ENCODE measurements at places on chromosomes 6 and 20.

GRCh38 chr6:111200350-111201243 lies 113.3 kb downstream of the SLC16A10 start:
- no peak for DNase-seq

DNA sequence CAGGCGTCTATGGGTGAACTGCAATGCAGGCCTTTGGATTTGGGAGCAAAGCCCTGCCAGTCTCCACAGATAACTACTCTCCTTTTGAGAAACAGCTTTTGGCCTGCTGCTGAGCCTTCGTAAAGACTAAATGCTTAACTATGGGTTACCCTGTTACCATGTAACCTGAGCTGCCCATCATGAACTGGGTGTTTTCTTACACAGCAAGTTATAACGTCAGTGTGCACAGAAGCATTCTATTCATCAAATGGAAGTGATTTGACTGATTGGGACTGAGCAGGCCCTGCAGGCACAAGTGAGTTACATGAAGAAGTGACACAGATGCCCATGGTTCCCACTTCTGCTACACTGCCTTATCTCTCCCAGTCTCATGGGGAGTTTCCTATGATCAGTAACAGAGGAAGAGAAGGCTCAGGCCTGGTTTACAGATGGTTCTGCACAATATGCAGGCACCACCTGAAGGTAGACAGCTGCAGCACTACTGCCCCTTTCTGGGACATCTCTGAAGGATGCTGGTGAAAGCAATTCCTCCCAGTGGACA lies 319.1 kb downstream of the CD83 start:
- peak; percentile 83 for DNase-seq

GRCh38 chr20:1900321-1900801 lies 5.2 kb downstream of the SIRPA start:
- peak; percentile 84 for DNase-seq

- DNase-seq, result no peak
Observed at GRCh38 chr6:13787137-13787536, 27.2 kb downstream of the MCUR1 start.

DNA sequence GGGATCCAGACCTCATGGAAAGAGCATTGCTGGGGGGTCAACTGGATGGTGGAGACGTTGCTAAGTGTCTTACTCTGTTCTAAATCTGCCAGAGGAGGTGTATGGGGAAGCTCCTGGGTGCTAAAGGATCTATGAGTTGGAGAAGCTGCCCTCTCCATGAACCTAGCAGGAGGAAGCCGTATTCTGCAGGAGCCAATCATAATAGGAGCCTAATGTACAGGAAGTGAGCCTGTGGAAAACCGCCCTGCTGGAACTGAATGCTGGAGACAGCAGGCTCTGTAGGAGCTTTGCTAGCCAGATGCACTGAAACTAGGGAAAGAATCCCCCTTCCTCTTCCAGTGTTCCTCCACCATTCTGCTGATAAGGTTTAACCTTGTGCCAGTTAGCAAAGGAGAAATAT lies 10.9 kb downstream of the CASP8AP2 start:
- DNase-seq, result no peak

- no peak for DNase-seq
Observed at GRCh38 chr6:13472099-13472498, 15.3 kb downstream of the GFOD1 start.

DNA sequence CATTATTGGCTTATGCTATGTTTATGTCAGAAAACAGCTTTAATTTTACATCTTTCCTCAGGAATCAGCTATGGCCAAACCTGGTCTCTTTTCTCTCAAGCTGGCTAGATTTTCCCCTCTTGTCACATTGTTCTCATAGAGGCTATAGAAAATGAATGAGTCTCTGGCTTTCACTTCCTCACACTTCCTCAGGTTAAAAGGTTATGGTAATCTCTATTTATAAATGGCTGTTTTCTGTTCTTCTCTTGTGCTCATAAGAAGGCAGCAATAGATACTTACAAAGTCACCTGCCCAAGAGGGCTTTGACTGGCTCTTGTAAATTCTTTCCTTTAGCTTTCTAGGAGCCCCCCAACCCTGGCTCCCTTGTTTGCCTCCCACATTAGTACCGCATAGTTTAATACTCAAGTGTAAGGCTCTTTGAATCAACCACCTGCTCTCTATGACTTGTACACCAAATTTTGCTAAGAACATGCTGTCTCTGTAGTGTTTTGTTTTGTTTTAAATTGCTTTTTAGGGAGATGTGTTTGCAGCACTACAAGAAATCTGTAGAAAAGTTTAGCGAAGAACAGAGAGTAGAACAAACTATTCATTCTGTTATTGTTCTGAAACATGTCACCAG lies 897.4 kb upstream of the CITED2 start:
- no peak for DNase-seq

- peak; percentile 58 for DNase-seq
Observed at GRCh38 chr6:82006027-82006738, 241.4 kb downstream of the IBTK start.

DNA sequence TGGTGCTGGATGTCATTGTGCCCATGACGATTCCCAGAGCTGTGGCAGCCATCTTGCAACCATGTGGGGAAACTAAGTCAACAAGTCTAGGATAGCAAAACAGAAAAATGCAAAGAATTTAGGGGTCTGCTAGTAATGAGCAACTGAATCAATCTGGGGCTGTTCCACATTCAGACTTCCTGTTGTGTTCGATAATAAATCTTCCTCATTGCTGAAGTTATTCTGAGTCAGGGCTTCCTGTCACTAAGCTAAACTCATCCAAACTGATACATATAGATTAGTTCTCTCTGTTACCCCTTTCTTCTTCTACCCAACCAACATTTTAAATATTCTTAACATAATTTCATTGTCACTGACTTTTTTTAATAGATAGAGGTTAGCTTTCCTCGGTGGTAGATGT lies 205.9 kb downstream of the HACE1 start:
- DNase-seq, result no peak

- peak; percentile 59 for DNase-seq
Observed at GRCh38 chr6:8948733-8949132, 513.4 kb upstream of the SLC35B3 start.

DNA sequence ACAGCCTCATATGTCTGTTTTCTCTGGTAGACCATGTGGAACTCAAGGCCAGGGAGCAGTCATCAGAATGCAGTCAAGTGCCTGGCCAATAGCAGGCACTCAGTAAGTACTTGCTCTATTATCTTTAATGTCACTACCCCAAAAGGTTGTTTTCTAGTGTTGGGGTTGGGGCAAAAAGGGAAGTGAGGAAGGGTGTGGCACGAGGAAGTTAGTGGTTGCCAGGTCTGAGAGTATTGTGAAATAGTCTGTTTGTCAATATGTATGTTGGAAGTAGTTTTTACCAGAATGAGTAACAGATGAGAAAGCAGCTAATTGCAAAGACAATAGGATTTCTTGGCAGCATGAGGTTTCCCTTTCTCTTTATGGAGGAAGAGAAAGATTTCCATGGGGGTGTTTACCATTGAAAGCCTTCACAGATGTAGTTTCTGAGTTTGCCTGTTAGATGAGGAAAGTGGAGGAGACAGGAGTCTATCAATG lies 59.5 kb upstream of the ARMH2 start:
- DNase-seq, result no peak

DNA sequence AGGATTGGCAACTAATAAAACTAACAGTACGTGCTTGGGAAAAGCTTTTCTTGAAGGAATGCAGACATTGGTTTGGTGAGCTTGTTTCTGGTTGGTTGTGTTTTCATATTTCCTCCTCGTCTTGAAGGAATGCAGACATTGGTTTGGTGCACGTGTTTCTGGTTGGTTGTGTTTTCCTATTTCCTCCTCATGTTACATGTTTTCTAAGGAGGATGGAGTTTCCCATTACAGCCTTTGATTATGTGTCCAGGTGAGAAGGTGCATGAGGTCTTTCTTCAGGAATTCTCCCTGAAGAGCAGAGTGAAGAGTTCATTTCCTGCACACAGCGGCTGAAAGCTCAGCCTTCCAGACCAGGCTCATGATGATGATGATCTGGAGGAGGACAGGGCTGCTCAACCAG lies 190.6 kb downstream of the SMOC2 start:
- DNase-seq, result no peak

- DNase-seq, result no peak
Observed at GRCh38 chr6:37310966-37311365, 42.8 kb upstream of the RNF8 start.

- DNase-seq, result no peak
Observed at GRCh38 chr6:98847779-98848538, 13.6 kb downstream of the POU3F2 start.

- DNase-seq, result no peak
Observed at GRCh38 chr6:52498538-52499017, 78.3 kb downstream of the TRAM2 start.

DNA sequence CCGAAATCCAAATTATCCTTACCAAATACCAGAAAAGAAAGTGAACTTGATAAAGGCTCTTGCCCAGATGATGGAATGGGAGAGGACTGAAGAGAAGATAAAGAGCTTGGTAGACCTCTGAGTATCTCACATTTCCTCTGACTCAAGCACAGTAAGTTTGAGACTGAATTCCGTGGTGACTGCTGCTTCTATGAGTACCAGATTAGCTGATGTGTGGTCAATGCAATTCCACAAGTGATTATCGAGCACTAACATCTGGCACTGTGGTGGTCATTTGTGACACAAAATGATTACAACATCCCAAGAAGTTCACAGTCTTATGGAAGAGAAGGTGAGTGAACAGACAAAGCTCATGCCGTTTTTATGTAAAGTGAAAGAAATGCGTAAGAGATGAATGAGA lies 2.6 kb upstream of the RPS6KA2 start:
- no peak for DNase-seq

DNA sequence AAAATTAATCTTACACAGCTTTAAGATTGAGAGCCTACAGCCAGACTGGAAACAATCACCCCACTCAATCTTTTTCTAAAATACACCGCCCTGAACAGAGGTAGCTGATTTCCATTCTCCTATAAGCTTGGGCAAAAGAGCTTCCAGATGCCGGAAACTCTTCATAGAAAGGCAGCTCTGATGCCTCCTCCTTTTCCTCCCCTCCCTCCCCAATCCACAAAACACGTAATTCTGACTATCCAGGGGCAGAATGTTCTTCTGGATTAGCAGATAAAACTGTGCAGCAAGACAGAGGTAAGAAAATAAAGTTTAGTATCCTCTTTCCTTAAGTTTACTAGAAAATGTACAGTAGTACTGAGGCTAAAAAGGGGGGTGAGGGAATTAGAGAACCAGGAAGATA lies 15.8 kb downstream of the ADNP start:
- no peak for DNase-seq

GRCh38 chr6:150372051-150372450 lies 3.2 kb downstream of the IYD start:
- no peak for DNase-seq

- peak; percentile 36 for DNase-seq
Observed at GRCh38 chr6:109010705-109011102, 83.9 kb downstream of the SESN1 start.

DNA sequence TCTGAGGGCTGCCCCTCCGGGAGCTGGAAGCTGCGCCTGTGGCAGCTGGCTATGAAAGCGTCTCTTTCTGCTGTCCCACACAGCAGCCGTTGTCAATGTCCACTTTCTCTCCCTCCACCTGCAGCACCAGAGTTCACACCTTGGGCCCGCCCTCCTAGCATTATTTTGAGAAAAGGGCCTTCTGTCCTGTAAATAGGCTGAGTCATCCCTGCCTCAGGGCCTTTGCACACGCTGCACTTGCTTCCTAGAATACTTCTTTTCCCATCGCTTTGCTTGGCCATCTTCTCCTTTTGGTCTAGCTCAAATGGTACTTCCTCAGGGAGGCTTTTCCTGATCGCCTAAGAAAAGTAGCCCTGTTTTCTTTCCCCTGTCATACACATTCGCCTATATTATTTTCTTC lies 69.3 kb upstream of the ZNFX1 start:
- DNase-seq, result no peak

DNA sequence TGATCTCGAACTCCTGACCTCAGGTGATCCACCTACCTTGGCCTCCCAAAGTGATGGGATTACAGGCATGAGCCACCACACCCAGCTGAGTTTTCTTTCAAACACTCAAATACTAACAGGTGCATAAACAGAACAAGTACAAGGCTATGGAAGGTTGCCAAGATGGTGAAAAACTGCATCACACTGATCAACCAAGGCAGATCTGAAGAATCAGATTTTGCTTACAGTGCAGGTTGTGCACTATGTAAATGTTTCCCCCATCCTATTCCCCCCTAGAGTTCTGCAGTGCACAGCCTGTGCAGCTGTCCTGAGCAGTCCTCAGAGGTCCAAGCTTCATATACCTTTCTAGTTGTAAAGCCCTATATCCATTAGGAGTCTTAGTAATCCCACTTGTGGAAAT lies 73.0 kb downstream of the GFRA4 start:
- no peak for DNase-seq
